NCI-H1930 (cell line): ENCODE measurements at places on chromosomes 3 and 15.

- no peak for DNase-seq
Observed at GRCh38 chr15:34889476-34889875, 80.1 kb downstream of the AQR start.

DNA sequence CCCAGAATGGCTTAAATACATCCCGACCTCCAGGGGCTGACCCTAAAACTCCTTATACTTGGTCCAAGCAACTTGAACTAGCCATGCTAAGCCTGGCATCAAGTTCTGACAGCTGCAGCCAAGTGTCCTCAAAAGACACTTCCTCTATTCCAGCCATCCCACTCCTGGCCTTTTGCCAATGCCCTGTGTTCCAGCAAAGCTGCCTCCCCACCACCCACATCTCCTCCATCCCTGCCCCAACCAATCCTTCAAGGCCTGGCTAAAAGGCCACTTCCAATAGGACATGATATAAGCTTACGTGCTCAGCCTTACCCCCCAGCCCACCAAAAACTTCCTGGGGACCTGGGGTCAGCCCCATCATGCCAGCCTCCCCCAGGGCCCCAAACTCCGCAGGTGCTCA lies 40.9 kb downstream of the SEMA3G start:
- no peak for DNase-seq

- DNase-seq, result no peak
Observed at GRCh38 chr3:37645517-37646380, 215.9 kb upstream of the CTDSPL start.

DNA sequence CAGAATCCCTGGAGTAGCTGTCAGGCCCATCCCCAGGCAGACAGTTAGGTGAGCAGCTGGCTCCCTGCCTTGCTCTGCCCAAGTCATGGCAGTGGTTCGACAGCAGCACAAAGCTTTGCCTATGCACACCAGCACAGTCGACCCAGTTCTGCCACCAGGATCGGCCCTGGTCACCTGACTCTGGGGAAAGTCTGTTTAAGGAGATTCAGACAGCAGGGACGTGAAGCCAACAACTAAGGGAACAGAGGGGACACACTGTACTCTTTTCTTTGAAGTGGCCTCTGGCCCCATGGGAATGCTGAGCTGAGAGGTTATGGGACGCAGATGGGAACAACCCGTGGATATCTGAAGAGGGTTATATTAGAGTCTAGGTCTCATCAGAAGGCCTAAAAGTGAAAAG lies 134.8 kb downstream of the CHDH start:
- no peak for DNase-seq

GRCh38 chr3:177421481-177421785 lies 224.2 kb upstream of the TBL1XR1 start:
- DNase-seq, result no peak

GRCh38 chr15:92655178-92655995 lies at the start of gene FAM174B:
Gene FAM174B (minus strand): TSS chr15:92655775.
- DNase-seq, result no peak

- DNase-seq, result no peak
Observed at GRCh38 chr3:136899622-136900158, 37.7 kb downstream of the NCK1 start.

- no peak for DNase-seq
Observed at GRCh38 chr3:133837487-133838295, 32.1 kb downstream of the SRPRB start.

GRCh38 chr3:19543212-19543841 lies 390.7 kb downstream of the EFHB start:
- no peak for DNase-seq

GRCh38 chr15:90334304-90334731 lies 17.8 kb upstream of the ZNF774 start:
- DNase-seq, result no peak

- DNase-seq, result no peak
Observed at GRCh38 chr3:158095111-158095813, 11.0 kb downstream of the SHOX2 start.

DNA sequence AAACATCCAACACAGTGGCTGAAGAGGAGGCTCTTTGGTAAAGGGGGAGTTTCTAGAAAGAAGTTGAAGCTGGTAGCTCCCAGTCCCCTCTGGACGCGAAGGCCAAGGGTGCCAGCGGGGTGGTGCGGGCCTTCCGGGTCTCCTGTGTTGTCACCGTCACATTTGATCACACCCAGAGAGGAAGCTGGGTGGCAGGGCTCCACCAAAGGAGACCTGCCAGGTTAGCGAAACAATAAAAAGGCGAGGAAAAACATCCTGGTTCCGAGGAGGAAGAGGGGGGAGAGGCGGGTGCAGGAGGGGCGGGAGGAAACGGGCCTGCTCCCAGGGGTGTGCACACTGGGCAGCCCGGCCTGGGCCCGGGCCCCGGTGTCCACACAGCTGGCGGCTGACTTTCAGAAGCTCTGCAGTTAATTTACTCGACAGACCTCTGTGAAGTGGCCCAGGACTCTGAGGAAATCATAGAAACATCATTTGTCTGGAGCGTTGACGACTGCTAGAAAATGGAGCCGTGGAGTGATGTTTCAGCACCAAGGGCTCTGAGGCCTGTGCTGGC lies 12.1 kb downstream of the HEG1 start:
- DNase-seq, result no peak

DNA sequence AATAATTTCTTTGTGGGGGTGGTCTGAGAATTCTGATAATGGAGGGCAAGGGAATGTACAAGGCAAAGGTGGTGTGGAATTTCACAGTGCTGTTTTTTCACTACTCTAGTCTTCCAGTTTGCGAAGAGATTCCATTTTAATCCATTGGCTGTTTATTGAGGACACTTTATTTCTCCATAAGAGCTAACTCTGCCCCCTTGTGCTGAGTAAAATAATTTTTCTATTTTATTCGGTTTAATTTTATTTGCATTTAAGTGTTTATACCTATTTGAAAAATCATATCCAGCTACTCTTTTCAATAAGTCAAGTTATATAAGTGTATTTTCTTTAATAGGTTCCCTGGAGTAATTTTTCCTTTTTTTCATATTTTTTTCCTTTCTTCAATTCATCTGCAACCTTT lies 840.1 kb downstream of the TUSC7 start:
- no peak for DNase-seq

- no peak for DNase-seq
Observed at GRCh38 chr3:167160781-167161180, 219.3 kb downstream of the ZBBX start.

- no peak for DNase-seq
Observed at GRCh38 chr3:45214061-45214680, 11.9 kb downstream of the TMEM158 start.

DNA sequence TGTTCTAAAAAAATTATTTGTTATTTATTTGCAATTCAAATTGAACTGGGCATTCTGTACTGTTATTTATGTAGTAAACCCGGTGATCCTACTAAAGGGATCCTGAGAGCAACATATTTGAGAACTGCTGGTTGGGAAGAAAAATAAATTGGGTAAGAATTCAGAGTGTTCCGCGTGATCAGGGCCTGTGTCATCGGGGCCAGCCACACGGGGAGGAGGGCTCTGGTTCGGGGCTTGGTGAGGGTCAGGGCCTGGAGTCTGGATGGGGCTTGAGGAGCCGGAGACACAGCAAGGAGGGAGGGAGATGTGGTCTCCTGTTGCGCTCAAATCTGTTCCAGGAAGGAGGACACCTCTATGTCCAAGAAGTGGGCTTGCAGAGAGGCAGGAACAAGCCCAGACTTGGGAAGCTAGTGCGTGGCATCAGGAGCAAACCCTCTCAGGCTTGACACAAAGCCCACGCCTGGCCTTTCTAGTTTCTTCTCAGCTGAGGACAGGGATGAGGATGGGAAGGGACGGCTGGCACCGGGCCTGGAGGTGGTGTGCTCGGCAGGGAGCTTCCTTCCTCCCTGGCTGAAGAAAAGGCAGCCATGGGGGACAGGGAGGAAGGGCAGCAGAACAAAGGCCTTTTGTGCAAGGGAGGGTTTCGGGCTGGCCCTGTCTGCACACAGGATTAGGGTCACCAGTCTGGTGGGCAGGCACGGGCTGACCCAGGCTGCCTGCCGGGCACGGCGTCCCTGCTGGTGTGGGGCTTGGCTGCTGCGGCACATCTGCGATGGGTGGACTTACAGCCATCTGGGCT lies 22.9 kb upstream of the FBLN2 start:
- DNase-seq, result no peak

- DNase-seq, result no peak
Observed at GRCh38 chr3:21551019-21551418, 200.0 kb downstream of the ZNF385D start.

GRCh38 chr3:59641169-59641899 lies 591.5 kb upstream of the CFAP20DC start:
- DNase-seq, result no peak

DNA sequence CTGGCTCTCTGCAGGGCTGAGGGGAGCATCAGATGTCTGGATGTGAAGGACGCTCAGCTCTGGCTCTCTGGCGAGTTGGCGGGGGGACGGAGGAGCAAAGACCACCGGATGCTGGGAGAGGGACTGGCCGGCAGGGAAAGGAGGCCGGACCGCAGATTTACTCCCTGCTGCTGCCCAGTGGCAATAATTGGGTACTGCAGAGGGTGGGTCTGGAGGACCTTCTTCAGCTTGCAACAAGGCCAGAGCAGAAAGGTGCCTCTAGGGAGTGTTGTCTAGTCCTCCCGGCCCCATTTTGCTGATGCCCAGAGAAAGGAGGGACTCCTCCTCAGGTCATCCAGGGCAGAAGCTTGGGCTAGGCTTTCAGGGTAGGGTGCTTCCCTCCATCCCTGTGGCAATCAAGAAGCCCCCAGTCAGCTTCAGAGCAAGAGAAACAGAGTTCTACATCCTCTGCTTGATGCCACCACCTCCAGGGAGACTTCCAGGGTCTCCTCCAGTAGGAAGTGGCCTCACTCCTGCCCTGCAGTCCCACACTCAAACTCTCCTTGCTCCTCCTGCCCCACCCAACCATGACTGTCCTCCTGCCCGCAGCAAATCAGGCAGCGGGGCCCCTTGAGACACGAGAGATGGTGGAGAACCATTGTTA lies 20.3 kb upstream of the CSPG4 start:
- DNase-seq, result peak; percentile 2

DNA sequence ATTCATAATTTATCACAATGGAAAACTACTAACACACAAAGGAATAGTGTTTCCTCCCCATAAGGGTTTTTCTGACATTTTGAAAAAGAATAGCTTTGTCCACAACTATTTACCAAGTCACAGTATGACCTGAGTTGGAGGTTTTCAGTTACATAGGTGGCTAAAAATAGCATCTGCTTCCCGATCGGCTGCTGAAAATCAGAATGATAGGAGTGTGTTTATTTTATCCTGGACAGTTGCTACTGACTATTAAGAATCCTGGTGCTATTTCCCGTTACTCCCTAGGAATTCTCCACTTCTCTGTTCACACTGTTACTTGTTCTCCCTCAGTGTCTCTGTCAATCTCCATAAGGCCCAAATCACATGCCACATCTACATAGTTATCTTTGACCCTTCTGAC lies 353.9 kb upstream of the RARB start:
- no peak for DNase-seq

- DNase-seq, result no peak
Observed at GRCh38 chr3:8575364-8576104, 69.1 kb downstream of the SSUH2 start.

DNA sequence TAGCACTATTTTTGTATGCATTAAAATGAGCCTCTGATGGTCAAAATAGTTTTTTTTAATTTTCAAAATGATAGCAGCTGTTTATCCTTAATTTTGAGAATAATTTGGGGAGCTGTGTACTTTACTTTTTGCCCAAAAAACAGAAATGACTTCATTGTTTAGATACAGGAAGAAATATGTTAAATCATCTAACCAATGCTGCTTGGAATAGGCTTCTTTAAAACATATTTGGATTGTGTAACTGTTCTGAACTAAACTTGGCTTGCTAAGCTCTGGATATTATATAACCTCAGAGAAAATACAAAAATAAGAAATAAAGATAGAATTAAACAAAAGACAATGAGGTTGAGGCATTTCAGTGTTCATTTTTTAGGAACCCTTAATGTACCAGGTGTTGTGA lies 119.3 kb downstream of the SERPINI1 start:
- DNase-seq, result no peak

- no peak for DNase-seq
Observed at GRCh38 chr3:29143151-29143550, 137.7 kb upstream of the RBMS3 start.

DNA sequence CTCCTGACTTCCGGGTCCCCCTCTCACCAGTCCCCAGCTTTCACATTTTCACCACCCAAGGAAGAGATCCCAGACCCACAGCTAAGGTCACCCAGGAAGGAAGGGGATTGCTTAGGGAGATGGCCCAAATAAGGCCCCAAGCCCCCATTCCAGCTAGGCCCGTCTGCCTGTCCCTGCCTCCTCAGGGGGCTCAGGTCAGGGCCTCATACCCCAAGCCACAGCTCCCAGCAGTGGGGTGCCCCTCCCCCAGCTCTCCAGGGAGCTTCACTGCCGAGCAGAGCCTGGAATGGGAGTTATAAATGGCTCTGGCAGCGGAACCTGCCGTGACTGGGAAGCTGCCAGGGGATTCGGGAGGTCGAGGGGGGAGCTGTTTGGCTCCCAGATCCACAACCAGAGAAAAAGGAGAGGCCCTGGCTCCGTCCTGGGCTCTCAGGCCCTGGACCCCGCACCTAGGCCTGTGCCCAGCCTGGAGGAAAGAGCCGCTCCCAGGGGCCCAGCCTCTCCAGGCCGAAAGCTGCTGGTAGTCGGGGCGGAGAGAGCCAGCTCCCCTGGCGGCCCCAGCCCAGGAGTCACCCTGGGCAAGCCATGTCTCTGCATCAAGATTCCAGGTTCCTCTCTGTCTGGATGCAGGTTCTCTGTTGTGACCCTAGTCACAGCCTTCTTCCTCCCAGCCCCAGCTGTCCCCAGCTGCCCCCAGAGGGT lies 550 bp downstream of the CCDC9B start:
- no peak for DNase-seq

- no peak for DNase-seq
Observed at GRCh38 chr15:31202953-31203352, 101.4 kb upstream of the TRPM1 start.

- DNase-seq, result no peak
Observed at GRCh38 chr3:190038050-190038933, 82.4 kb downstream of the P3H2 start.

DNA sequence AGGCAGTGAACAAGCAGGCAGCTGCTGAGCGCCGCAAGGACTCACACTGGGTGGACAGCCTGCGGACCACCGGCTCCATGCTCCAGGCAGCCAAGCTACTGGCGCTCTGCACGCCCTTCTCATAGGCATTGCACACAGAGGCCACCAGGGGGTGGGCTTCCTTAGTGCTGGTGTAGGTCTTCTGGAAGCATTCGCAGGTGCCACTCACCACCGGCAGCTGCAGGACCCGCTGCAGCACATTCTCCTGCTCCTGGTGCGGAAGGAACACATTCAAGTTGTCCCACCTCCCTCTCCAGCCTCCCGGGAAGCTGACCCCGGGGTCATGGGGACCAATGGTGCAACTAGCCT lies 6.0 kb downstream of the PLIN1 start:
- no peak for DNase-seq
